ENCODE measurements at places on chromosomes 7 and 10. TPM values are rescaled to one million over a fixed set of nuclear protein-coding genes. Genes with fewer than 3 reads are reported as not detected.

DNA sequence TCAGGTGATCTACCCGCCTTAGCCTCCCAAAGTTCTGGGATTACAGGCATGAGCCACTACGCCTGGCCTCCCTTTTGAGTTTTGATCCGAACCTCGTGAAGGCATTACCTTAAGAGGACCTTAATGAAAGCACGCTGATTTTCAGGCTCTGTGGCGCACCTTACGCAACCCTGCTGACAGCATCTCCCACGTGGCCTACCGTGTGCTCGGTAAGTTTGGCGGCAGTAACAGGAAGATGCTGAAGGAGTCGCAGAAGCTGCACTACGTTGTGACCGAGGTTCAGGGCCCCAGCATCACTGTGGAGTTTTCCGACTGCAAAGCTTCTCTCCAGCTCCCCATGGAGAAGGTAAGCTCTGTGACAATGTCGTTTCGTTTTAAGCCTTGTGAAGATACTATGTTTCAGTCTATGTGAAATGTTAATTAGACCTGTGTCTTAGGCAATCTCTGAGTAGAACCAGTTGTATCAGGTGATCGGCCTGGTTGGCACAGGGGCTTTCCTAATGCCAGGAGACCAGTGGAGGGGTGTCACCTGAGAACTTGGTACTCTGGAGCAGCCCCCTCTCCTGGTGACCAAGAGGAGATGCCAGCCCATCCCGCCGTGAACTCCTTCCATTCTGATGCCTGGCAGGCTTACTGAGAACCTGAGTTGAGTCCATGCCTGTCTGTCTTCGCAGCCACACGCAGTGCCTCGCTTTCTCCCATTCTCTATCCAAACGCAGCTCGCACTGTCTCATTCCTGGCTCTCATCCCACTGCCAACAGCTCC is 43.5 kb downstream of the TRRAP start:
- DNase-seq = no peak

- DNase-seq = no peak
Observed at GRCh38 chr7:129332254-129333035, 101.8 kb upstream of the STRIP2 start.

DNA sequence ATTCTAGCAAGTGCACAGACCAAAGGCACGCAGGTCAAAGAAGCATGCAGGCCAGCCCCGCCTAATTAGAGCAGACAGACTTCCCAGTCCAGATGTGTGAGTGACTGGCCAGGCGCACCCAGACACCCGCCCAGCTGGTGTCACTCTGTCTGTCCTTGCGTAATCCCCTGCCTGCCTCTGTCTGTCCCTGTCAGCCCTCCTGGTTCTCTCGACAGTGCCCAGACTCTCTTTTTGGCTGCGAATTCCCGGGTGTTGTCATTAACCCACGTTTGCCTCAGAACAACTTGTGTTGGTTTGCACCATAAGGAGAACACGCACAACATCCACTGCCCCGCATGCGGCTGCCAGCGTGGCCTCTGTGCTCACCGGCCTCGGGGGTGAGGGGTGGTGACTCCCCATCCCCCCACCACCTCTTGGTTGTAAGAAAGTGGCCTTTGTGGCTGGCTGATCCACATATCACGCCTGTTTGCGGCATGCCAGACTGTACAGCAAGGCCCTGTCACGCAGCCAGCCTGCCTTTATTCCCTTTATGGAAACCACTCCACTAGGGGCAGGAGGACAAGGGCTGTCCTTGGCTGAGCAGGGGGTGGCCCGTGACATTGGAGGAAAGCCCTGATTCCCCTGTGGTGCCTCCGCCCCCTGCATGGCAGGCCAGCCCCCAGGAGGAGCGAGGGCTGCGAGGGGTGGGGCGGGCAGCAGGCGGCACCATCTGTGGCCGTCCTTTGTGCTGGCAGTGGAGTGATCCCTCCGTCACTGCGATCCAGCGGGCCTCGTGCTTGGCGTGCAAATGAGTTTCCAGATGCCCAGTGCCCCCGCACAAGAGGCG is 72.8 kb upstream of the PPIF start:
- DNase-seq = no peak

DNA sequence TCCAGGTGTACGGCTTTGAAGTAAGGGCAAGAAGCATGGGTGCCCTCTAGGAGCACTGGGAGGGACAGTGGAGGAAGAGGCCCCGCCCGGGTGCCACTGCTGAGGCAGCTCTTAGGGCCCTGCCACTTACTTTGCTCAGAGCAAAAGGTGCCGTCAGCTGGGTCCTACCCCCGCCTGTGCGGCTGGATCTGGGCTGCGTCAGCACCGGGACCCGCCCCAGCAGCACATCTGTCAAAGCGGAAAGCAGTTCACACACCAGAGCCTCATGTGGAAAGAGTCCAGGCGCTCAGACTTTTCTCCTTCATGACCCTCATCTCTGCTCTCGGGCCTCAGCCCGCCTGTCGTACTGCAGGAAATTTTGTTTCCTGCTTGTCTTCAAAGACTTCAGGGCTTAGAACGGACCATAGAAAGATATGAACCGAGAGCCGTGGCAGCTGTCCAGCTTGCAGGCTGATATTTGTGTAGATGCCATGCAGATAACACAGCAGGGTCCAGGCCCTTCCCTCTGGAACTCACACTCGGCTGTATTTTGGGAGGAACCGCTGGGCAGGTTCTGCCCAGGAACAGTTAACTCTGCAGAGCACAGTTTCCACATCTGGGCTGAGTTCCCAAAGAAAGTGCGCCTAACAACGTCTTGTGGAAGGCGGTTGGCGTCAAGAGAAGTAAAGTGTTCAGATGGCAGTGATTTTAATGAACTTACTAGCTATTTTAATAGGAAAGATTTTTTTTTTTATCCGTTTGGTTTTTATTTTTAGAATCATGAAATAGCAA is 44.3 kb upstream of the PRKAR1B start:
- DNase-seq = peak; percentile 74

- DNase-seq = no peak
Observed at GRCh38 chr10:60403168-60403873, 13.6 kb upstream of the ANK3 start.

DNA sequence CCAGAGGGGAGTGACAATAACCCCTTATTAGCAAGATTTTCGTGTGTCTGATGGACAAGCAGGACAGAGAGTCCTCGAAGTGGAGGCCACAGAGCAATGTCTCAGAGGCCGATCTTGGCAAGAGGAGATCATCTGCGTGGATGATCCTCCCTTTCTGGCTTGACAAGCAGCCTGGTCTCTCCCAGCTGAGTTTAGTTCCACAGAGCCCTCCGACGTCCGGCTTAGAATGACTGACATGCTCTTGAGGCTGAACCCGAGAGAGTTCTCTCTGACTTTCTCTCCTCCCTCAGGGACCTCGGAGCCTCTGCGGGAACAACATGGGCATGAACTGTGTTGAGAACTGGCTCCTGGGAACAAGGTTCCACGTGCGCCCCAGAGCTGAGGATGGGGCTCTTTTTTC is 180.7 kb upstream of the PFKP start:
- no peak for DNase-seq

GRCh38 chr10:112716076-112716475 is 234.0 kb upstream of the TCF7L2 start:
- DNase-seq = no peak

- DNase-seq = no peak
Observed at GRCh38 chr10:17859492-17860156, 50.5 kb downstream of the MRC1 start.

DNA sequence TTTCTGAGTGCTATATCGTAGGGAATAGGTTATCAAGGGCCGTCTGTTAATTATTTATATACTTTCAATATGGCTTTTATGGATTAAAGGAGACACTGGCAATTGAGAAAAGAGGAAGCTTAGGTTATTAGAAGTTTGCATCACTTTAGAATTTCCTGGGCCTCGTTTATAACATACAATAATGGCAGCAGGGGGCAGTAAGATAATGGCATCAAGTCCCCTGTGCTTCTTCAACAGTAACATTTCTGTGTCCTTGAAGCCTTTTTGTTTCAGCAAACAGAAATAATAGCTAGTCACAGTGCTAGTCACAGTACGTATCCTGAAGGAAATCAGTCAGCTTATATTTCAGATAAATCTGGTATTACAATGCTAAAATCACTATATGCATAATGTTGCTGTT is 41.9 kb downstream of the SPAM1 start:
- no peak for DNase-seq

GRCh38 chr7:105650382-105650970 is 69.2 kb upstream of the EFCAB10 start:
- no peak for DNase-seq

- DNase-seq = no peak
Observed at GRCh38 chr7:6273917-6274630, 1.6 kb upstream of the CYTH3 start.

- DNase-seq = no peak
Observed at GRCh38 chr7:82757-83155, 109.6 kb upstream of the FAM20C start.

DNA sequence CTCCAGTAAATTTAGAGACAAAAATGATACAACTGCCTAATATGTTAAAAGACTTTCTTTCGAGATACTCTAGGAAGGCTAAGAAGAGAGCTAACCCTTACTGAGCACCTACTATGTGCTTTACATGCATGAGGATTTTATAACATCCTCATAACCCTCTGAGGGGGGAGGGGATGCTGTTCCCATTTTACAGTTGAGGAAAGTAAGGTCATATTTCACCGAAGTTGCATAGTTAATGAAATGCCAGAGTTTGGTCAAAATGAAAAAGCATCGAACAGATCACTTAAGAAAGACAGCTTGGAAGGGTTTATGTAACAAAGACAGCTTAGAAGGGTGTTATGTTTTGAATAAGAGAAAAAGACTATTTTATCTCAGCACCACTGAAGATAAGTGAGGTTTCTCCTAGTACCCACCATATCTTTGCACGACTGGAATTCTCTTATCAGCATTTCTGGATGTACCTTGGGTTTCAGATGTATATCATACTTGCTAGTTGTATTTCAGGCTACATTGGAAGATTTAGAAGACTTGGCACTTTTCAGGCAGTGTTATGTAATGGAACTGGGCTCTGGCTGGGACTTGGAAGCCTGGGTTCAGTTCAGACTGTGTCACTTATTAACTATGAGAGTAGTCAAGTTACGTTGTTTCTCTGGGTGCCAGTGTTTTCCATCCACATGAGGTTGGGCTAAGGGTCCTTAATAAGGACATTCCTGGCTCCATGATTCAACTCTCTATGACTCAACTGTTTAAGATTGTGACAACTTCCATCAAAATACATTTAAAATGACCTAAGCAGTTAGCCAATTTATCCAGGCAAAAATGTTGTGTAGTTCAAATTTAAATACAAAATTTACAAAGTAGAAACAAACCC is 6.0 kb downstream of the RHOBTB1 start:
- DNase-seq = no peak

DNA sequence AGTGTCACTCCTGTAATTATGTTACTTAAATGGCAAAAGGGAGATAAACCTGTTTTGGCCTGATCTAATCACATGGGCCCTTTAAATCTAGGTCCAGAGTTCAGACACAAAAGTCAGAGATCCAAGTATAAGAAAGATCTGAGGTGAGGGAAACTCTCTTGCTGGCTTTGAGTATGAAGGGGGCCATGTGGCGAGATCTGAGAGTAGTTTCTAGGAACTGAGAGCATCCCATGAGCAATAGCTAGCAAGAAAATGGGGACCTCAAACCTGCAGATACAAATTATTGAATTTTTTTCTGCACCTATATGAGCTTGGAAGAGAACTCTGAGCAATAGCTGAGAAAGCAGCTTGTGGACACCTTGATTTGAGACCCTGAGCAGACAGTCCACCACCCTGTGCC is 27.6 kb downstream of the ANKRD7 start:
- no peak for DNase-seq

- no peak for DNase-seq
Observed at GRCh38 chr10:94274142-94274787, 88.5 kb downstream of the NOC3L start.

- no peak for DNase-seq
Observed at GRCh38 chr7:18532813-18533212, 37.3 kb downstream of the HDAC9 start.

DNA sequence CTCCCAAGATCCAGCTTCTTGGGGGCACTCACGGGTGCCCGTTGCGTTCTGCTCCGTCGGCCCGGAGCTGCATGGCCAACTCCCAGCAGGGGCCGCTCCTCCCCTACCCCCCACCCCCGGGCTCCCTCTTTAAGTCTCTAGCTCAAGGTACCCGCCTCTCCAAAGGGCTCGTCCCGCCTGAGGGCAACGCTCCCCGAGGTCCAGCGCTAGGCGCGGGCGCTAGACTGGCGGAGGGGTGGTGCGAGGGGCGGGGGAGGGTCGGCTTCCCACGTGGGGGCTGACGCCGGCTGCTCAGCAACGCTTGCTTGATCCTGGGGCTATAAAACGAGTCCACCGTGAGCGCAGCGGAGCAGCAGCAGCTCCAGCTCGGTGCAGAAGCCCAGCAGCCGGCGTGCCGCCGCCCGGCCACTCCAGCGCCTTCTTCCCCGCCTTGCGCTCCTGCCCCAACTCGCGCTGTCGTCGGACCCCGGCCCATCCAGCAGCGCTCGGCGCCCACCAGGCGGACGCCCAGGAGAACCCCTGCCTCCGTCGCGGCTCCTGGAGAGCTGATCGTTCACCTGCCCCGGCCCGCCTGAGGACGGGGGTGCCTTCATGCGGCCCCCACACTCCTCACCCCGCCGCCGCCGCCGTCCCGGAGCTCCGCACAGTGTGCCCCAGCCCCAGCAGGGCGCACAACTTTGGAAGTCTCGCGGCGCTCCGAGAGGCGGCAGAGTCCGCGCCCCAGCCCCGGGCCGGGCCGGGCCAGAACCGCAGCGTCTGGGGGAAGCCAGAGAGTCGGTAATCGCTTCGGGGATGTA is at the start of gene ADRA2A:
Gene ADRA2A, plus strand, starts transcription at position 348 of the 797 bp plus-strand sequence. CDS start 968 bp downstream, outside the sequence.
- peak; percentile 68 for DNase-seq

DNA sequence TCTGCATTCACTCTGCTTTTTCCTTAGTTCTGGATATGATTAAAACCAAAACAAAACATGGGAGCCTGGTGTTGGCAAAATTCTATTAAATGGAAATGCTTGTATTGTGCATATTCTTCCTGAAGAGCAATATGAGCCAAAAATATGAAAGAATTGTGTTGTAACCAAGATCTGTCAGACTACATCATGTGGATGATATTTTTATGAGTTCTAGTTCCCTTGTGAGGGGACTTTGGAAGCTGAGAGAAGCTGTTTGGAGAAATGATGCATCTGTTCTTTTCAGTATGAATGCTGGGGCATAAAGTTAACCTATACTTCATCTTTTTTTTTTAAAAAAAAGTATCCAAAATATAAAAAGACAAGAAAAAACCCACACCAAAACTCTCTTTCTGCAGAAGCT is 782.7 kb downstream of the ANKRD7 start:
- no peak for DNase-seq

Gene CCNY
- 111 TPM for polyA plus RNA-seq

Gene IDI2
- not detected for polyA plus RNA-seq

Gene NKX2-3
- polyA plus RNA-seq = not detected

Gene TLL2
- polyA plus RNA-seq = 0.78 TPM

Gene NAMPT
- polyA plus RNA-seq = 51.2 TPM

Gene ADIRF
- polyA plus RNA-seq = 8.9 TPM

Gene NPC1L1
- 2.3 TPM for polyA plus RNA-seq

Gene OR2A1
- 1.2 TPM for polyA plus RNA-seq

All from left kidney (tissue), 8 donors.